ENCODE measurements at places on chromosomes 2 and 18. TPM values are rescaled to one million over a fixed set of nuclear protein-coding genes. Genes with fewer than 3 reads are reported as not detected.

The FZD7 gene
- total RNA-seq = 62.4 TPM

- no peak for DNase-seq
Measured at GRCh38 chr2:218319813-218320365, 27.6 kb upstream of the TMBIM1 start.

DNA sequence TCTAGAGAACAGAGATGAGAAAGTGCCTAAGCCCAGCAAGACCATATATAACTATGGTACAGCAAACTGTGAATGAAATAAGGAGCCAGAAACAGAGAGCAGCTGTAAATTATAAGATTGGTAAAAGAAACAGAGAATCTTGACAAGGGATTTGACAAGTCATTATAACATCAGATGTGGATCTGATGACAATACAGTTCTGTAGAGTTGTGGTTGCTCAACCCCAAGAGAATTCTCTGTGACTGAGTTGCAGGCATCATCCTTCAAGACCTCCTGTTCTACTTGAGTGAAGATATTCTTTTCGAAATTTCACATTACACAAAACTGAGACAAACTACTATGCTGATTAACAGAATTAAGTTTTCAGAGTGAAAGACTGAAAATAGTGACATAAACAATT is 343.1 kb upstream of the SLC39A10 start:
- DNase-seq = no peak

DNA sequence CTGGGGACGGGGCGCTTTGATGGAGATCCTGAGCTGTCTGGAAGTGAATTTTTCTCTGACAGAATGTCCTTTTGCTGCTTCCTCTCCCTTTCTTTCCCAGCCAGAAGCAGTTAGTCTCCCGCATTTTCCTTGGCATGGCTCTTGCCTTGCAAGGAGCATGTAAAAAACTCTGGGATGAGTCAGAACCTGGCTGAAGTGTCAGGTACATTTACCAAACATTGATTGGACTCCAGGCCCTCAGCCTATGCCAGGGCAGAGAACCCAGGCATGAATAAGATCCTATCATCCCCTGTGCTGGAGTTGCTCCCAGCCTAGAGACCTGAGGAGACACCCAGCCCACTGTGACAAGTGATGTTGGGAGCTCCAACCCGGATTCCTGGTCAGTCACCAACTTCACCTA is 21.6 kb downstream of the STON1 start:
- peak; percentile 40 for DNase-seq
